ENCODE measurements at places on chromosomes 2 and 18.

DNA sequence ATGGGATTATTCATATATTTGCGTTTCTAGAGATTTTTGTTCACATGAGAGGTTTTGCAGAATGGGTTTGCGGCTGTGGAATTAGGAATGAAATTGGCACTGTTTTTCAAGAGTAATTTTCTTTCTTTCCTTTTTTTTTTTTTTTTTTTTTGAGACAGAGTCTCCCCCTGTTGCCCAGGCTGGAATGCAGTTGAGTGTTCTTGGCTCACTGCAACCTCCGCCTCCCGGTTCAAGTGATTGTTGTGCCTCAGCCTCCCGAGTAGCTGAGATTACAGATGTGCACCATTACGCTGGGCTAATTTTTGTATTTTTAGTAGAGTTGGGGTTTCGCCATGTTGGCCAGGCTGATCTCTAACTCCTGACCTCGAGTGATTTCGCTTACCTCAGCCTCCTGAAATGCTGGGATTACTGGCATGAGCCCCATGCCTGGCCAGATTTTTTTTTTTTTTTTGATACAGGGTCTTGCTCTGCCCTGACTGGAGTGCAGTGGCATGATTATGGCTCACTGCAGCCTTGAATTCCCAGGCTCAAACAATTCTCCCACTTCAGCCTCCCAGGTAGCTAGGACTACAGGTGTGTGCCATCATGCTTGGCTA is 65.3 kb downstream of the MIB1 start:
- DNase-seq: no peak

DNA sequence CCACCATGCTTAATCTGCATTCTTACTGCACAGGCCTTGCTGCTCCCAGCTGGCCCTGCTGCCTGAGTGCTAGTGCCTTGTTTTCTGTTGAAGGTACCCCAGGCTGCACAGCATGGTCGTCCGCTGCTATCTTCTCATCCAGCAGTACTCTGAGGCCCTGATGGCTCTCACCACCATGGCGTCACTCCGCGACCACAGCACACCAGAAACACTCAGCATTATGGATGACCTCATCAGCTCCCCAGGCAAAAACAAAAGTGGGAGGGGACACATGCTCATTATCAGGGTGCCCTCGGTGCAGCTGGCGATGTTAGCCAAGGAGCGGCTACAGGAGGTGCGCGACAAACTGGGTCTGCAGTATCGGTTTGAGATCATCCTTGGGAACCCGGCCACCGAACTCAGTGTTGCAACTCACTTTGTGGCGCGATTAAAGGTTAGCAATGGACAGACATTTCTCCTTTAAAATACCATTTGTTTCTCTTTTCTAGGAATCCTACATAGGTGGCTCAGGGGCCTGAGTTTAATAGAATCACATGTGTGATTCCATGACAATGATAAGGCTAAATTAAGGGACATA is 110.5 kb downstream of the ESCO1 start:
- DNase-seq: no peak

DNA sequence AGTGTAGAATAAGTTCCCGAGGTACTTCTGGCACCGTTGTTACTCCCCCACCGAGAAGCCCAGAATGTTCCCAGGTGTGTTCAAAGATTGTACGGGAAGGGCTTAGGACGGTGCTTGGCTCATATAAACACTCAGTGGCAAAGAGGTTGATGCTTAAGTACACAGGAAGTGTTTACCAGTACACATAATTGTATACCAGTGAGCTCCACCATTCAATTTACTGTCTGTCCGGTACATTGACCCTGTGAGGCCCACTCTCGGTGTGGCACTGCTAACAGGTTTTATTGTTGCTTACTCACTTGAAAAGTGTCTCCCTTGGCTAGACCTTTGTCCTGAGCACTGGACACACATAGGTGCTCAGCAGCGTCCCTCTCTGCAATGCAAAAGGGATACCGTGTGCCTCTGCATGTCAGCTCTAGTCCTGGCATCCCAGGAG is 191.0 kb downstream of the NEDD4L start:
- no peak for DNase-seq

DNA sequence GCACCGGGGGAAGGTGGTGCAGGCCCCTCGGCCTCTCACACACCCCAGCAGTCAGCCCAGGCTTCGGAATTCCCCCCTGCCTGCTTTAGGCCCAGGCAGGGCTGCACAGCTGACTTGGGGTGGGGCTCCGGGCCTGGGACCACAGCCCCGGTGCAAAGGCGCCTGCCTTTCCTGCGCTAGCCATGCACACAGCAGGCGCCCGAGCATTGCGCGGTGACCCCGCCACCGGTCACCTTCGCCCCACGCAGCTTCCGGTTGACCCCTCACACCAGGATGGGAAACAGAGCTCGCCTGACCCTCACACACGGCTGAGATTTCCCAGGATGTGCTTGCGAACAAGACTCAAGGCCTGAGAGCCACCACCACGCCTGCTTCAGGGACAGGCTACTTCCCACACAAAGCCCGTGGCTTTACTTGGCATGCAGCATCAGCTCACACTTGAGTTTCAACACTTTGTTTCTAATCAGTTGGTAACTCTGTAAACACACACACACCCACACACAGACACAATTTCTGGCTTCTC is 46.0 kb downstream of the SLC66A2 start:
- DNase-seq: no peak

GRCh38 chr2:88074854-88075292 is 7.2 kb downstream of the SMYD1 start:
- no peak for DNase-seq

DNA sequence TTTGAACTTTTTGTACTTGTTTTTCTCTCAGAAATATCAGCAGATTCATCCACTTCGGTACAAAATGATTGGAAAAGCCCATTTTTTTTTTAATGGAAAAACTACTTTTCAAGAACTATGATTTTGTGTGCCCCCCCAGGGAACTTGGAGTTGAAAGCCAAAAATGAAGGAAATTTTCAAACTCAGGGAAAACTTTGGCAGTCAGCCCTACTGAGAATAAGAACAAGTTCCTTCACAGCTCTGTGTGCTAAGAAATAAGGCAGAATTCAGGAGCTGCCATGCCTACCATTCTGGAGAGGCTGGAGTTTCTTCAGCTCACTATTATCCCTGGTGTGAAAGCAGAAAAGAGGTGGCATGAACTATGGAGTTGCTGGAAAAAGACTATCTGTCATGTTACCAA is 226.0 kb upstream of the SLC35G4 start:
- no peak for DNase-seq

GRCh38 chr18:50182511-50182910 is 12.4 kb downstream of the MYO5B start:
- no peak for DNase-seq

DNA sequence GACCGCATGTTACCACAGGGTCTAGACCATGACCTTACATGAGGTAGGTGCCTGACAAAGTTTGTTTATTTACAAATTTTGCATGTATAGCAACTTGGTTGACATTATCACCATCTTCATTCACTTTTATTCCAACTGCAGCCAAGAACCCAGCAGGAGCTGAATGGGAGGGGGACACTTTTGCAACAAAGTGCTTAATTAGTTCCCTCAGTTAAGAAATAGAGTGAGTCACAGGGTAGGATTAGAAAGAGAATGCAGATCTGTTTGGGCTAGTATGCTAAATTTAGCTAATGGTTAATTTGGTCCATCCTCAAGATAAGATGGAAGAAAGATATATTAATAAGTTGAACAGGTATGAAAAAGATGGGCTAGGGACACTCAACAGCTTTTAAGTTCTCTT is 678.9 kb downstream of the ARHGAP15 start:
- no peak for DNase-seq

- no peak for DNase-seq
These were observed 759.7 kb upstream of the CDH7 start for GRCh38 chr18:64991102-64991501.

GRCh38 chr2:218878486-218878885 is 2.2 kb upstream of the WNT10A start:
- no peak for DNase-seq

DNA sequence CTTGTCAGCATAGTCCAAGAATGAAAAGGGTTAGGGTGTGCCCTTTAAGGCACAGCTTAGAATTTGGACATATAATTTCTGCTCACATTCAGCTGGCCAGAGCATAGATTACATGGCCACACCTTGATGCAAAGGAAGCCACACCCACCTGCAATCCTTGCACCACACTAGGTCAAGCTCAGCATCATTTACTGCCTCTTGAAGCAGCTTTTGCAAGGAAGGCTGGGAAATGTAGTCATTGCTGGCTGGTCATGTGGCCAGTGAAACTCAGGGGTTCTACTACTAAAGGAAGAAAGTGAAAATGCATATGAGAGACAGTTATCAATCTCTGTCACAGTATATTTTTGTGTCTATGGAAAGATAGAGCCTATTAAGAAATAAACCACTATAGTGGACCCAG is 159.3 kb downstream of the GFPT1 start:
- DNase-seq: no peak

DNA sequence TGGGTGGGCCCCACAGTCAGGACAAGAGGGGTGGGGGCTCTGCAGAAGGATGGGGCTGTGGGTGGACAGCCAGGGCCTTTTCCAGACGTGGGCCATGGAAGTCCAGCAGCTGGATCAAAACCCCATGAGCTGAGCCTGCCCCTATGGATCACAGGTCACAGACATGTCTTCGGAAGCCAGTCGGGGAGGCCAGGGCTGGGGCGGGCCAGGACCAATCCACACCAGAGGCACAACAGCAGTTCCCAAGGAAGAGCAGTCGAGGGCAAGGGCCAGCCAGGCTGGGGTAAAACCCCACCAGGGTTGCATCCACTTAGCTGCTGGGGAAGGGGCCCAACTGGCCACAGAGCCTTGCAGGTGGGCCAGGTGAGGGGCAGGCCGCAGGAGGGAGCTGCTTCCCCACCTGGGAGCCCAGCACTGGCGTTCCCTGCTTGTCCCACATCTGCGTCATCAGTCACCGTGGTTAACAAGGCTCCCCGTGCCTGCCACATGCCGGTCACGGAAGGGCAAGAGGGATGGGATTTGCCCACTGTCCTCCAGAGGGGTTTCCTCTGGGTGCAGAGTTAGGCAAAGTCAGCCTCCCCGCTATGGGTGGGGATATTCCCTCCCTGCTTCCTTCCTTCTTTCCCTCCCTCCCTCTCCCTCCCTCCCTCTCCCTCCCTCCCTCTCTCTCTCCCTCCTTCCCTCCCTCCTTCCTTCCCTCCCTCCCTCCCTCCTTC is 46.4 kb upstream of the ODC1 start:
- DNase-seq: no peak

DNA sequence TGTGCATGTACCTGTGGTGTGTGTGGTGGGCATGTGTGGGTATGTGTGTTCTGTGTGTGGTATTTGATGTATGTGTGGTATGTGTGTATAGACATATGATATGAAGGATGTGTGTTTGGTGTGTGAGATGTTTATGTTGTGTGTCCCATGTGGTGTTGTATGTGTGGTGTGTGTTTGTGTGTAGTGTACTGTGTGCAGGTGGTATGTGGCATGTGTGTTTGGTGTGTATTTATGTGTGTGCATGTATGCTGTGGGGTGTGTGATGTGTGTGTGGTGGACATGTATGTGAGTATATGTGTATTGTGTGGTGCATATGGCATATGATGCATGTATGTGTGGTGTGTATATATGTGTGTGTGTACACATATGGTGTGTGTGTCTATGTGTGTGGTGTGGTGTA is 718.8 kb upstream of the SOX11 start:
- no peak for DNase-seq

DNA sequence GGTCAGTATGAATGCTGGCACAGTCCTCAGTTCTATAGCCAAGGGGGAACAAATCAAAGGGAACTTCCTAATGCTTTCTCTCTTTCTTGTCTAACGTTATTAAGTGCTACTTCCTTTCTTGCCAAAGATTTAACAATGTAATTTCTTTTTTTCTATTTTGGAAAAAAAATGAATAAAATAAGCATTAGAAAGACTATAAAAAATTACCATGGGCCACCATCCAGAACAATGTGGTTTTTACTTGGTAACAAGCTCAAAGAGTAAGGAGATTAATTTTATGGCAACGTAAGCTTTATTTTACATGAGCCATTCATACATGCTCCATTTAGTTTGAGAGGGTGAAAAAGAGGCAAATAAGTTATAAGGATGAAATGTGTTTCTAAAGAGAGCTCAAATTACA is 40.1 kb downstream of the SERPINE2 start:
- DNase-seq: no peak

DNA sequence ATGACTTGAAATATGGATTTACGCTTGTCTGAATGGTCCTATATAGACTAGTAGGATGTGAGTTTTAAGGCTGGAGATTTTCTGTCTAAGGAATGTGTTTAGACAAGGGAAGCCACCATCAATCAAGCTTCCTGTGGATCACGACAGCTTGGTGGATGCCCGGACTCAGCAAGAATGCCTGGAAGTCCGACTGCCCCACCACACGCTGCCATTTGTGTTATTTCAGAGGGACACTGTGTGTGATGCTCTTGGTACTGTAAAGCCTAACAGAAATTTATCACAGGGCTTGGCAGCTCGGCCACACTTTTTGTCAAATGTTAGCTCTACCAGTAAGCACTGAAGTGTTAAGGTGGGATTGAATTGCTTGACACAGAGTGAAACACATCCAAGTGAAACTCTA is 127.1 kb upstream of the CDH7 start:
- no peak for DNase-seq

- no peak for DNase-seq
These were observed 22.1 kb downstream of the CENPA start for GRCh38 chr2:26807788-26808460.

GRCh38 chr2:100248044-100248330 is 74.3 kb downstream of the LONRF2 start:
- DNase-seq: no peak

DNA sequence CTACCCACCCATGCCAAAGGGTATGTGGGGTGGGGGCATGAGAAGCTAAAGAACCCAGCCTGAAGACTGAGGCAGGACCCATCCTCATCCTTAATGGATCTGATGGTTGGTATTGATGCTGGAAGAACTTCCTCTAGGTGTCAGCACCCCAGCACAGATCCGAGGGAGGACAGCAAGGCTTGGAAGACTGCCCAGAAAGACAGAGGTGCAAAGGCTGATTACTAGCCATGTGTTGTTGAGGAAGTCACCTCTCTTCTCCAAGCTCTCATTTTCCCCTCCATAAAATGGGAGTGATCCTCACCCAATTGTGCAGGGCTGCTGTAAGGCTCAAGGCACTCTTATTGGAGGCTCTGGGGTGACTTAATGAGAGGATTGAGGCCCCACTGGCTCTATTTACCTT is 256.5 kb downstream of the CELF4 start:
- DNase-seq: peak; percentile 33

DNA sequence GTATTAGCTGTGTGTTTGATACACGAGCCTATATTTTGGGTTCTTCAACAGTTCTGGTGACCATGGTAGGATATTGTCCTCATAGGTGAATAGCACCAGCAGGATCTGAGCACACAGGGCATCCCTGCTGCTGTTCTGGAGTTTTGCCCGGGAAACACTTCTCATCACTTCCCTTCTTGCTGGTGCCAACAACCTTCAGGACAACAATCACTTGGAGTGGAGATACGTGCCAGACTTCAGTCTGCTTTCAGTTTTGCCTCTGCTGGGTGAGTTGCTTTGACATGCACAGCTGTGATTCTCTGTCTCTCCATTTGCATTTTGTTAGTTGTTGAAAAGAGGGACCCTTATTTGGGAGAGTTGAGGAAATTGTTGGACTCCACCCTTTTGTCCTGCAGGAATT is 1347.2 kb upstream of the DDX18 start:
- DNase-seq: no peak

- no peak for DNase-seq
These were observed 803.9 kb upstream of the POU3F3 start for GRCh38 chr2:104049981-104050380.

- DNase-seq: no peak
These were observed 2.5 kb upstream of the TET3 start for GRCh38 chr2:73982140-73982617.

All from OCI-M1 (cell line).